ENCODE measurements at places on chromosomes 5 and 9.

GRCh38 chr5:136909906-136910305 is 544.6 kb upstream of the TRPC7 start:
- no peak for DNase-seq

DNA sequence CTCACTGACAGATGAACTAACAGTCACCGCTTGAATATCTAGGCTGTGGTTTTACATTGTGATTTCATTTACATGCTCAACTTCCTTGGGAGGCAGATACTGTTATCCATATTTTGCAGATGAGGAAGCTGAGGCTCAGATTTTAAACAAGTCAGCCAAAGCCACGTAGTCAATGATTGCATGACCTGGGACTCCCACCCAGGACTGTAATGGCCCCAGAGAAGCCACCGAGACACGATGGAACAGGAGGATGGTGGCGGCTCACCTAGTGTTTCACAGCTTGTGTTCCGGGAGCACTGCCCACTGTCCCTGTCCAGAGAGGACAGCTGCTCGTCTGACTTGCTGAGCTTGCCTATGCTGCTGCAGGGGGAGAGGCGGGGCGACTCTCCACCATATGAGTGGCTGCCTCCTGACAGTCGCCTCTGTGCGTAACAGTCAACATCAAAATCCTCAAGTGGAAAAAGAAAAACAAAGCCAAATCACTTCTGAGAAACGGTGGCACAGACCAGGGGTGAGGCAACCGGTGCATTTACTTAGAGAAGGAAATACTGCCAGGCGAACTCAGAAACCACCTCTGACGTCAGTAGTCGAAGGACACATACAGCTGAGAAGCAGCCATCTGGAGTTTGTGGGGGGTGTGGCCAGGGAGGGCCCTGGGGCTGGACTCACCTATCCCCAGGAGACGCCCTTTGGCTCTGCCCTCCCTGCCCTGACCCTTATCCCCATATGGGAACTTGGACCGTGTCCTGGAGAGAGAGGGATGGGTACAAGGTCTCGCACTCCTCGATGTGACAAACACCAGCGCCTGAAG is 82.5 kb downstream of the PRRT1B start:
- DNase-seq = no peak

DNA sequence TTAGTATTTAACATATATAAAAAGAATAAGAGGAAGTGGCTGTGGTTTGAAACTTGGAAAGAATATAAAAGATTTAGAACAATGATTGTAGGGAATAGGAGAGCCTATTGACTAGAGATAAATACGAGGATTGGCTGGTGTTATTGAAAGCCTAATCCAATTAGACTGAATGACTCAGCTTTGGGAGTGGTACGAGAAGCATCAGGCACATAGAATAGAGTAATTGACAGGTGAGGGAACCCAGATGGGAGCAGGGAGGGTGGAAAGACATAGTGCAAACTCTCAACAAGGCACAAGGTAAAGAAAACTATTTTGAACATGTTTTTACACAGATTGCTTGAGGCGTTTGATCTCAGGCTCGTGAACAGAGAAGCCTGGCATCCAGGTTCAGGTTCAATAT is 338.9 kb upstream of the KLF9 start:
- no peak for DNase-seq

GRCh38 chr9:134624137-134624591 is 17.4 kb upstream of the COL5A1 start:
- no peak for DNase-seq

- no peak for DNase-seq
These were observed 278.4 kb upstream of the IRX1 start for GRCh38 chr5:3317051-3317795.

- DNase-seq = no peak
These were observed 26.6 kb downstream of the NR5A1 start for GRCh38 chr9:124480621-124480981.

DNA sequence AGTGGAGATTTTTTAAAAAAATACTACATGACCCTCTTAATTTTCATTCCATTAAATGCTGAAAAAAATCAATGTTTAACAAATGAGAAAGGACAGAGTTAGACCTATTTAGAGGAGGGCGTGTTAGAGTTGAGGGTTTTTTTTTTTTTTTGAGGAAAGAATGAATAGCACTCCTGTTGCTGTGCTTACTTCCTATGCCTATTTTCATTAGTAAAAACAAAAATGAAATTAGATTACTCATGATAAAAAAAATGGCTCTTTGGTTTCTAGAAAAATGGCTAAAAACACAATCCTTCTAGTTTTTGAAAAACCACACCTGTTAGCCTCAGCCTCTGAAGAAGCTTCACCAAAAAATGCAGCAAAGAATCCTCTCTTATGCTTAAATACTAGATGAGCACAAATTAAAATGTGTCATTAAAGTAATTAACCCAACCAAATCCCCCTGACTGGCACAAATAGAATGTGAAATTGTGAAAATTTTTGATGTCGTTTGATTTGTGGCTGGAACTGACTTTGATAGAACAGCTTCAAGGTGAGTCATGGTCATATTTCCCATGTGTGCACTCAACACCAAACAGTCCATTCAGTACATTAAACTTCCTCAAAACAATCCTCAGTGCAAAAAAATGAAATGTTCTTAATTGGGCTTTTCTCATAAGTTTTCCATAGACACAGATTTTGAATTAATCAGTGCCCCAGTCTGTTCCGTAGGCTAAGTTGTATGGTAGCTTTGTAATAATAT is 98.0 kb downstream of the MACIR start:
- no peak for DNase-seq
